Psoas muscle (tissue), 8 donors: ENCODE measurements at places on chromosomes 2 and 18. TPM values are rescaled to one million over a fixed set of nuclear protein-coding genes. Genes with fewer than 3 reads are reported as not detected.
A peak's percentile ranks its signal among the peaks of the same experiment; 100 is the strongest.

Gene SDC1
- 0.13 TPM for total RNA-seq

Gene NAT8
- not detected for total RNA-seq

Gene YWHAQ
- total RNA-seq = 65.9 TPM

Gene AMER3
- not detected for total RNA-seq

DNA sequence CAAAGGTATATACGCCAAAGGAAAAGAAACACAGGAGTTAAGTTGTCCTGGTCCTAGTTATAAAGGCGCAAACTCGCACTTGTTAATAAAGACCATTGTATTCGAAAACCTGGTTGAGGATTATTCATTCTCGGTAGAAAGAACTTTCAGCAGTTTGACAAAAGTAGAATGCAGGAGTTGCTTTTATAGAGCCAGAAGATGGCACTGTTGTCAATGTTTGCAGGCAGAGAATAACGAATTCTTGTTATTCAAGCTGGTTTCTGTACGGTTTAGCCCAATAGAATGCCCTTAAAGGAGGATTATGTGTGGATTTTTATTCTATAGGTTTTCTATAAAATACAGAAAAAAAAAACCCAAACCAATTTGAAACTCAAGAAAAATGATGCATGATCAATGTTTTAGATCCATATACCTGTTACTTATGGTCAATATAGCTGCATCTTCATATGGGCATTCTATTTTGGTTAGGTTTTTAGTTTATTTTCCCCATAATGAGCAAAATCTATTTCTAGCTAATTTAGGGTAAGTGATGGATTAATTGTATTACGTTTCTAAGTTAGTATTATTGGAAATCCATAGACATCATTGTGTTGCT lies 510.3 kb downstream of the PLCL1 start:
- H3K27me3 ChIP-seq = no peaks in the 10 kb centered on the region
- H3K4me3 ChIP-seq = no peak overlapping the region
- no peak overlapping the region for H3K27ac ChIP-seq
- no peak for DNase-seq
- H3K36me3 ChIP-seq = no peaks in the 10 kb centered on the region

DNA sequence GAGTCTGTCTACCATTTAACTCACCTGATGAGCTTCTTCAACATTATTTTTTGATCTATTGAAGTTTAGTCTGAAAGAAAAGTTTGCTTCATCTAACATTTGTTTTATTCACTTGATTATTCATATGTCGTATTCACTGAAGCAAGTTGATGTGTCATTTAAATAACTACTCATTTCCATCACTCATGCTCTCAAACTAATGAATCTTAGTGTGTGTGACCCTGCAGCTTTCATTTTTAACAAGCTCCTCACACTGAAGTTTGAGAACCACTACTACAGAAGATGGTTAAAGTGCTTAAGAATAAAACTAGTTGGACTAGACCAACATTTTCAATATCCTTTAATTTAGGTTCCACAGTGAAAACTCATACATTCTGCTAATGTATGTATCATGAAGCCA lies 1.8 kb upstream of the ABI2 start:
- no peaks in the 10 kb centered on the region for H3K27me3 ChIP-seq
- no peaks in the 10 kb centered on the region for H3K36me3 ChIP-seq
- H3K4me1 ChIP-seq = peaks cover 4% of the 10 kb centered on the region
- H3K4me3 ChIP-seq = no peak overlapping the region
- no peak for DNase-seq

- no peak overlapping the region for H3K4me3 ChIP-seq
- no peak overlapping the region for H3K27ac ChIP-seq
- H3K27me3 ChIP-seq = no peaks in the 10 kb centered on the region
- H3K36me3 ChIP-seq = no peaks in the 10 kb centered on the region
- H3K4me1 ChIP-seq = no peaks in the 10 kb centered on the region
- no peak for DNase-seq
These were observed 50.4 kb upstream of the SERTAD2 start for GRCh38 chr2:64704161-64704560.

- no peak overlapping the region for H3K4me3 ChIP-seq
- DNase-seq = no peak
- no peaks in the 10 kb centered on the region for H3K27me3 ChIP-seq
These were observed 95.6 kb upstream of the KCNH7 start for GRCh38 chr2:162934191-162934590.

DNA sequence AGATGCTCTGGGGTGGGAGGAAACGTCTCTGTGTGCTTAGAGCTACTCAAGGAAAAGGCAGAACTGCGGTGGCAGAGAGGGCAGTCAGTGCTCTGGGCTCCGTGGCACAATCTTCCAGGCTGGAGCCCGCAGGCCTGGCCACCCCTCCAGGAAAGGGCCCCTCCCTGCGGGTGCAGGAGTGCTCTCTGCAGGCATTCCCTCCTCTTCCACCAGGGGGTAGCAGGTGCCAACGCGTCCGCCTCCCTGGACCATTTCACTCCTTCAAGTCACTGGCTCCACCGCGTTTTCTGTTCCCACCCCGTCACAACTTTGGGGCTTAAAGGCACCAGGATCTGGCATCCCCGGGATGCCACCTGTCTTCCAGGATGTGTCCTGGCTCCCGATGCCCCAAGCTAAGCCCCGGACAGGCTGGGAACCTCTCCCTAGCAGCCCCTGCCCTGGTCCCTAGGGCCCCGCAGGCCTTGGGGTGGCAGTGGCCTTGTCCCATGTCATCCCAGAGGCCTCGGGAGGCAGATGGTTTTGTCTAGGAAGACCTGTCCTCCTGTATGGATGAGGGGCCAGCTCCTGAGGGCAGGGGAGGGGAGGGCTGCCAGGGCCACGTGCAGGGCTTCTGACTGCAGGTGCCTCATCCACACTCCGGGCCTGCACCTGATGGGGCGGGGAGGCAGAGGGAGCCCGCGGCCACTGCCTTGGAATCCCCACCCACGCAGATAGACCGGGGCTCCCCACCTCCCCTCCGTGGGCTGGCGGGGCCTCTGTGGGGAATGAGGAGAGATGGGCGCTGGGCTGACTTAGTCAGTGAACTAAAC lies 26.4 kb downstream of the KCNIP3 start:
- H3K27me3 ChIP-seq = no peaks in the 10 kb centered on the region
- H3K36me3 ChIP-seq = no peaks in the 10 kb centered on the region
- no peak overlapping the region for H3K27ac ChIP-seq
- H3K4me1 ChIP-seq = no peaks in the 10 kb centered on the region
- no peak for DNase-seq
- H3K4me3 ChIP-seq = no peak overlapping the region

DNA sequence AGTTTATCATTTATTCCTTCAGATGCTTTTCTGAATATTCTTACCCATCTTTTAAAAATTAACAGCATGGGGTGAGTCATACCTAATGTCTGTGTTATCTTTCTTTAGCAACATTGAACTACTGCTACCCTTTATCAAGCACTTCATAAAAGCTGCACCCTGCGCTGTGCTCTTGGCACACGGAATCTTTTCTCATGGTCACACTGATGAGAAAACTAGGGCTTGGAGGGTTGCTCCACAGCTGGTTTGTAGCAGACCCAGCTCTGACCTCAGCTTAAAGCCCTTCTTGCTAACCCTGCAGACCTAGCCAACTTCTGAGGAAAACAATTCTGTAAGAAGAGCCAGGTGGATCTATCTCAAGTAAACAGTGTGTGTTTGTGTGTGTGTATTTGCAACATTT lies 106.3 kb downstream of the RNF144A start:
- peaks cover 31% of the 10 kb centered on the region for H3K4me1 ChIP-seq
- H3K4me3 ChIP-seq = no peak overlapping the region
- no peaks in the 10 kb centered on the region for H3K27me3 ChIP-seq
- H3K36me3 ChIP-seq = peaks cover 16% of the 10 kb centered on the region

- H3K4me1 ChIP-seq = peaks cover 3% of the 10 kb centered on the region
- peaks cover 3% of the 10 kb centered on the region for H3K27me3 ChIP-seq
- DNase-seq = no peak
- H3K36me3 ChIP-seq = no peaks in the 10 kb centered on the region
- no peak overlapping the region for H3K4me3 ChIP-seq
- H3K27ac ChIP-seq = no peak overlapping the region
These were observed 5.1 kb downstream of the FIGLA start for GRCh38 chr2:70785137-70785911.

GRCh38 chr2:47401789-47402554 lies 984 bp upstream of the MSH2 start:
- no peak for DNase-seq
- H3K27ac ChIP-seq = no peak overlapping the region
- H3K4me3 ChIP-seq = peak overlapping the region; percentile 87
- peaks cover 5% of the 10 kb centered on the region for H3K4me1 ChIP-seq
- H3K27me3 ChIP-seq = no peaks in the 10 kb centered on the region

DNA sequence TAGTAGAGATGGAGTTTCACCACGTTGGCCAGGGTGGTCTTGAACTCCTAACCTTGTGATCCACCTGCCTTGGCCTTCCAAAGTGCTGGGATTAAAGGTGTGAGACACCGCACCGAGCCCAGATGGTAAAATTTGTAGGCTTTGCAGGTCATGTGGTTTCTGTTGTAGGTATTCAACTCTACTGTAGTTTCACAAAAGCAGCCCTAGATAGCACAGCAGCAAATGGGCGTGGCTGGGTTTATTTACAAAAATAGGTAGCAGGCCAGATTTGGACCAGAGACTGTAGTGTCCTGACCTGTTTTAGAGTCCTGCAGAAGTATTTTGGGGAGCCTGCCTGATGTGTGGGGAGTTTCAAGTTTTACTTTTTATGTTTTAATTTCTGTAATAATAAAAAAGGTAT lies 84.1 kb upstream of the RASGRP3 start:
- no peaks in the 10 kb centered on the region for H3K27me3 ChIP-seq
- no peak for DNase-seq
- H3K27ac ChIP-seq = no peak overlapping the region
- H3K36me3 ChIP-seq = no peaks in the 10 kb centered on the region
- no peak overlapping the region for H3K4me3 ChIP-seq

- no peaks in the 10 kb centered on the region for H3K4me1 ChIP-seq
- no peak for DNase-seq
- H3K27ac ChIP-seq = no peak overlapping the region
- H3K36me3 ChIP-seq = no peaks in the 10 kb centered on the region
- H3K4me3 ChIP-seq = no peak overlapping the region
- H3K27me3 ChIP-seq = no peaks in the 10 kb centered on the region
These were observed 81.1 kb upstream of the CAVIN2 start for GRCh38 chr2:191927991-191928390.

- H3K27me3 ChIP-seq = no peaks in the 10 kb centered on the region
- no peak overlapping the region for H3K4me3 ChIP-seq
- no peak for DNase-seq
- H3K4me1 ChIP-seq = no peaks in the 10 kb centered on the region
- no peaks in the 10 kb centered on the region for H3K36me3 ChIP-seq
These were observed 104.1 kb downstream of the PAX3 start for GRCh38 chr2:222194669-222195068.
